ENCODE measurements at places on chromosomes 6 and 20.

DNA sequence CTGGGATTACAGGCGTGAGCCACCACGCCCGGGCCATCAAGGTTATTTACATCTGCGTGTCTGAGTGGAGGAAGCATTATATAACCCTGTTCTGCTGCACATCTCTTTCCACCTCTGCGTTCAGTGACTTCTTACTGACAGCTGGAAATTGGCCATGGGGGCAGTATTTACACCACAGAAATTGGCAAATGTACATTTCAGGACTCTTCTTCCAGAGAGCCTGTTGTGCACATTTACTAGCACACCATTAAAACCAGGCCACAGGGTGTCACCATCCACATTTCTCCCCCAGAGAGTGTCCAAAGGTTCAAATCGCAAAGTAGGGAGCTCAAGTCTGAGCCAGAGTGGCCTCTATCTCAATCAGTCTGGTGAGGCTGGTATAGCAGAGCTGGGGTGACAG lies 62.9 kb upstream of the SNX9 start:
- DNase-seq, result no peak

- DNase-seq, result no peak
Measured at GRCh38 chr20:49809803-49810359, 2.7 kb upstream of the SLC9A8 start.

- no peak for DNase-seq
Measured at GRCh38 chr20:45470937-45471336, 1.4 kb downstream of the WFDC2 start.

- DNase-seq, result no peak
Measured at GRCh38 chr20:36991703-36992102, 40.2 kb upstream of the SAMHD1 start.

- no peak for DNase-seq
Measured at GRCh38 chr20:59033616-59034165, 1.6 kb upstream of the ATP5F1E start.

GRCh38 chr20:33594743-33595142 lies 67.4 kb upstream of the C20orf144 start:
- no peak for DNase-seq

DNA sequence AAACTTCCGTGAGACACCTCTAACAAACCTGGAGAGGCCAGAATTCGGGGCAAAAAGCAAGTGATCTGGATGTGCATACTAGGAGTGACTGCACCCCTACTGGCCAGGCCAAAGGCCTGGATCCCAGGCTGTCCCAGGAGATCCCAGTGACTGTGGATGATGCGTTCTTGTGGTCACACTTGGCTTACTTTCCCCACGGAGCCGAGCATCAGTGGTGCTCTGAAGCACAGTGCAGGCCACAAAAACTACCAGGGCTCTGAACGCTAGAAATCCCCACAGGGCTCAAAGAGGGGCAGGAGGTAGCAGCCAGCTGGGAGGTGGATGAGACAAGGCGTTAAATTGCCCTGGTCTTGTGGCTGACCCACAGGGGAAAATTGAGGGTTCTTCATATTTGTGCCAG lies 7.1 kb downstream of the TRIM26 start:
- no peak for DNase-seq

DNA sequence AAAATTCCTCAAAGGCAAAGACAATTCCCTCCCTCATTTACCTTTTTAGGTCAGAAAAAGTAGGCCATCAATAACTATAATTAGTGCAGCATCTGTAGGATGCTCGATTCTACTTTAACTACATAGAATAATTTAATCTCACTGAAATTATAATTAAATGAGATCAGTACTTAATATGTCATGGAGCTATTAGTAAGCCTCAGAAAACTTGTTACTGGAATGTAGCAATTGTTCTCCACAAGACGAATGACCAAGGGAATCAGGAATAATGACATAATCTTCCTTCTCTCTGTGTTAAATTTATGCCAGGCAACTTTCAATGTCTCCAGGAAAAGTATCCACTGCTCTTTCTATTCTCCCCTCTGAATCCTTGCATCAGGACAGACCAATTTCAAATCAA lies 34.1 kb downstream of the SESN1 start:
- DNase-seq, result no peak

DNA sequence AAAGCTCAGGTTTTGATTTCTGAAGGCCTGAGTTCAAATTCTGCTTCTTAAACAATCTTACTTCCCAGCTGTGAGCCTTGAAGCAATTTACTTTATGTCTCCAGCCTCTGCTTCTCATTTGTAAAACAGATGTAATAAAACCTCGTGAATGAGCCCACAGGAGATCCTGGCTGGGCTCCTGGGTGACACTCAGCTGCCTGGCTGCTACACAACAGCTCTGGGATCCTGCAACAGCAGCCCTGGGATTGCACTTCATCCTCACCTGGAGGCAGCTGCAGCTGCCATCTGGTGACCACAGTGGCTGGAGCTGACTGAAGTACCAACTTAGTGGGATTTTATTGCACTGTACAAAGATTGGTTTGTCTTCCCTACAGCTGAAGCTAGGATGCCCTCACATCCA lies 98.6 kb downstream of the NDUFAF5 start:
- DNase-seq, result no peak

DNA sequence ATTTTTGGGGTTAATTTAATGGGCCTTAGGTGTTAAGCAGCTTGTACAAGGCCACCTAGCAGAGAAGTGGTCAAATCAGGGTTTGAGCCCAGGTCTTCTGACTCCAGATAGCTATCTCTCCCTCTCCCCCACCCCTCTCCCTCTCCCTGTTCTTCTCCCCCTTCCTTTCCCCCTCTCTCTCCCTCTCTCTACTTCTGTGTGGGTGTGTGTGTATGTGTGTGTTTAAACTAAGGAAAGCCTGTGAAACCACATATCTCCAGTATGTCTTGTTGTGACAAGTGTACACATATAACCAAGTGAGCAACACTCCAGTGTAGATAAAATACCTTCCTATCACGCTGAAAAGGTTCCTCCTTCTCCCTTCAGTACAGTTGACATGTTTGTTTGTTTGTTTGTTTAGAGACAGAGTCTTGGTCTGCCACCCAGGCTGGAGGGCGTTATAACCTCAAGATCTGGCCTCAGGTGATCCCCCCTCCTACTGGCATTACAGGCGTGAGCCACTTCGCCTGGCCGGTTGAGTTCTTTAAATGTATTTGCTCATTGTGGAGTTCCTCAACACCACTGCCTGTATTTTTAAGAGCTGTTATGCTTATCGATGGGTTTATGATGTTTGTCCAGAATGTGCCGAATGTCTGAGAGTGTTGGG lies 140.4 kb downstream of the JARID2 start:
- no peak for DNase-seq

- DNase-seq, result no peak
Measured at GRCh38 chr6:25384967-25385366, 105.8 kb downstream of the CARMIL1 start.

- DNase-seq, result no peak
Measured at GRCh38 chr6:16324606-16325225, 86.3 kb downstream of the GMPR start.

GRCh38 chr6:63426844-63427243 lies 107.1 kb upstream of the LGSN start:
- no peak for DNase-seq

DNA sequence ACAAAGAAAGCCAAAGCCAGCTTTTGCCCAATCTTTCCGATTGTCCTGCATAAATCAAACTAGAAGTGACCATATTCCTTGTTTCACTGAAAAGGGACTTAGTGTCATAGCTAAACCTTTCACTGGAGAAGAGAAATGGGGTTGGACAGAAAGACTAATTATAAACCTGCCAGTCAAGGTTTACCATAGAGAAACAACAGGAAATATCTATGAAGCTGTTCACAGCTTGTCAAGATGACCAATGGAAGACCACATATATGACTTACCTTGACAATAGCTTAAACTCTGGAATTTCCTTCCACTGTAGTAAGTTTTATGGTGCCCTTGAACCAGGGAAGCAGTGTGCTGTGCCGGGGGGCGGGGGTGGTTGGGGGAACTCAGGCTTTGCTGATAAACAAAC lies 107.7 kb upstream of the PHACTR1 start:
- DNase-seq, result no peak

GRCh38 chr20:1241456-1241855 lies 15.6 kb downstream of the RAD21L1 start:
- DNase-seq, result no peak

GRCh38 chr20:63042448-63043071 lies 35.8 kb upstream of the BHLHE23 start:
- no peak for DNase-seq
